NCI-H446 (cell line): ENCODE measurements at places on chromosomes 3 and 15.
A peak's percentile ranks its signal among the peaks of the same experiment; 100 is the strongest.

DNA sequence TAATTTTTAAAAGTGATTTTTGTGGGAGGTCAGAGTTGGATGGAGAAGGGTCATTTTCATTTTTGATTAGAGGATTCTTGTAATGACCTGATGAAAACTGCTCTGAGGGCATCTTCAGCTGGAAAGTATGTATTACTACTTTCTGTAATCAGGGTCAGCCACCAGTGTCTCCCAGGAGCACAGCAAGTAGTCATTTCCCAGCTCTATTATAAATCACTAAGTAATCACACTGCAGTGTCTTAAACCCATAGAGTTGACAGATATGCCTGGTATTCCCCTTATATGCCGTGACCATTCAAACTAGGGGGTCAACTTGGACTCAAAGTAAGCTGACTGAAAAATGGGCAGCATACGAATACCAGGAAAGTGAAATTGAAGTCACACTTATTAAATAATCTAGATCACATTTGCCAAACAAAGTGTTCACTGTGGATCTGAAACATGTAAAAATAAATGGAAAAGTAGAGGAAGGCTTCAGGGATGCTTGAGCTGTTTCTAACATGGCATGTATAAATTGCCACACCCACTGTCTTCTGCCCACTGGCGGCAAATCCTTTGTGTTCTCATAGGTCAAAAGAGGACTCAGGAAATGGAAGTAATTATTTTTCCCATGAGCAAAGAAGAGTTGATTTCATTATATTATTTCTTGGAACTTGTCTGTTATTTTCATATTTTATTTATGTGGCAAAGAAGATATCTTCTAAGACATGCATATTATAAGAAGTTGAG, 105.7 kb downstream of the MBNL1 start:
- DNase-seq: no peak

DNA sequence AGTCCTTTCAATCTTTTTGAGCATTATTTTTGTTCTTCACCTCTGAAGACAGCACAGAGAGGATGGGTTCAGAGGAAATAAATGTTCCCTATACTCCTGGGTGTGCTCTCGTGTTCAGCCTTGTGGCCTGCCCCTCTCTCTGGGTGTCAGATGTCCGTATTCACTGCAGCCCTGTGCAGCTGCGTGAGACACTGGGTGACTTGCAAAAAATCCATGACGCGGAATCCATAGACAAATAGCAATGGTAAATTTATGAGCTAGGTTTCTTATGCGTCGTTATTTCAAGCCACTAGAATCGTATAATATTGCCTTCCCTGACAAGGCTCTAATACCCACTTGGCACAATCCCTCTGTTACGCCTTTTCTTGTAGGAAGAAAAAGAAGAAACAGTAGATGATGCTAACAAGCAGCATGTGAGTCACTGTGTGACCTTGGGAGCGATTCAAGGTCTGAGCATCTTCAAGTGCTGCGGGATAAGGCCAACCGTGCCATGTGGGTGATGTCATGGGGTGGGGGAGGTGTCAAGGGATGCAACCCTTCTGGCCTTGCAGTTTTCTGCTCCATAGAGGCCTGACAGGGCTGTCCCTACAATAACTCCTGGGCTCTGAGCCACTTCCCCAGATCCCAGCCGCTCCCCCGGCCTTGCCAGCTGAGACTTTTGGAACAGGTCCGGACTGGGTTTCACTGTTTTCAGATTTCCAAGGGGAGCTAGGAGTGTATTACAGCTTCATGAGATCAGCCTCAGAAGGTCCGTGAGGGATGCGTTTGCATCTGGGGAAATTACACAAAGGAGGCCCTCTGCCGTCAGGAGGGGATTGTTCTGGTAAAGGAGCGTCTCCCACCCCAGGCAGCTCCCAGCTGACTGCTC, 47.6 kb upstream of the POMGNT2 start:
- DNase-seq: peak; percentile 44

DNA sequence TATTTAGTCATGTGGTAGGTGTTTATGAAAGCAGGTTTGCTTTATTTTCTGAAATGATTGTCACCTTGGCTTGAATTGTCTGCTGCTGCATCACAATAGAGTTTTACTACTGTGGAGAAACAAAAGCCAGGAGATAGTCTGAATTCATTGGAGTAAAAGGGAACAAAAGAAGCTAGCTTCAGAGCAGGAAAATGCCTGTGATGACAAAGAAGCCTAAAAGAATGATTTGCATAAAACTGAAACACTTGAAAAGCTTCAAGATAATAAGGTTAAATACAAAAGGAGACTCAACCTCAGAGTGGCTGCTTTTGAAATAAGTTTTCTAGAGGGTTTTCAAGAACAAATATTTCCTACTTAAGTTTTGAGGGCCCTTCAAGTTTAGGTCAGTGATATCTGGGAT, 138.3 kb downstream of the PTPRG start:
- no peak for DNase-seq

DNA sequence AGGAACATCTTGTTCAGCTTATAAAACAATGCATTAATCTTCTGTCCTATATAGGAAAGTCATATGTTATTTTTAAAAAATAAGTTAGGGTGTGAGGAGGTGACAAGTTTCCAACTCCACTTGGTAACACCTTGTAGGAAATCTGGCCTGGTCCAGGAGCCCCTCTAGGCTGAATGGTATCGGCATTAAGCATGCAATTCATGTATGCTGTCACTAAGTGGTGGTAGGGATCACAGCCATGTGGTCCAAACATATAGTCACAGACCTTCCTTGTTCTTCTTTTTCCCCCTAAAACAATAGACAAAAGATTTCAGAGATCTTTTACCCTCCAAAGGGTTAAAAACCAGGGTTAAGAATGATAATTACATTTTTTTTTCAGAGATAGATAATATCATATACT, 4.2 kb upstream of the APBA2 start:
- DNase-seq: no peak

GRCh38 chr3:159828542-159828943, 160.1 kb upstream of the IL12A start:
- peak; percentile 74 for DNase-seq

- no peak for DNase-seq
Observed at GRCh38 chr15:48397841-48398240, 66.6 kb downstream of the DUT start.

GRCh38 chr3:40801284-40801741, 276.6 kb downstream of the ZNF621 start:
- no peak for DNase-seq

- no peak for DNase-seq
Observed at GRCh38 chr3:49634736-49635135, 39.4 kb upstream of the APEH start.

DNA sequence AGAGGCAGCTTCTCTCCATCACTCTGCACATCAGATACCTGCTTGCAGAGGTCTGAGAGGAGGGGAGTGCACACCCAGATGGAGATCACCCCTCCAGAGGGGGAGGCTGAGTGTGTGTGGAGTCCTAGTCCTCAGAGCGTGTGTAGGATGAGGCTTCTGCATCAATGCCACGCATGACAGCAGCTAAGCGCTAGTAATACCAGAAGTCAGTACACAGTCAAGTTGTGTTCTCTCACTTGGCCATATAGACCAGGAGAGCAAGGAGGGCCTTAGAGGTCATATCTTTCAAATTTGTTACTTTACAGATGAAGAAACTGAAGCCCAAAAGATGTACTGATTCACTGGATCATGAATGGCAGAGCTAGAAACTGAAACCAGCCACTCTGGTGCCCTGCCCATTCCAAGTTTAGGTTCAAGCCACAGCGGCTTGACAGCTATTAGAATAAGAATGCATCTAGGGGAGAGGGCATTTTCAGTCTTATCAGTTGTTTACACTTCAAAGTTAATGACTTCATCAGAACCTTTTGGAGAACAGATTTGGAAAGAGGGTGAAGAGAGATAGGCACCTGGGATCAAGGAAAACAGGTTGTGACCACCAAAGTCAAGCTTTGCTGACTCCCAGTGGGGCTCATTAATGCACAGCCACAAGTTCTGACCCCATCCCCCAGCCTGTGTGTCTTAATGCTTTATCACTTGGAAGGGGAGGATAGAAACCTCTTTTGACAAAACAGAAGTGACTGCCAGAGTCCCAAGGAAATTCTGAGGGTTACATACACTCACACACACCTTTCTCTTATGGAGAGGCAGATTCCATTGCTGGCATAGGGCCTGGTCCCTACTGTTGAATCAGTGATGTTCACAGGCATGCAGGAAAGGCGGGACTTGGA, 310.3 kb downstream of the CHST2 start:
- no peak for DNase-seq

GRCh38 chr3:144244662-144245061, 273.0 kb downstream of the DIPK2A start:
- no peak for DNase-seq

GRCh38 chr3:72041511-72041910, 256.6 kb upstream of the PROK2 start:
- peak; percentile 67 for DNase-seq

DNA sequence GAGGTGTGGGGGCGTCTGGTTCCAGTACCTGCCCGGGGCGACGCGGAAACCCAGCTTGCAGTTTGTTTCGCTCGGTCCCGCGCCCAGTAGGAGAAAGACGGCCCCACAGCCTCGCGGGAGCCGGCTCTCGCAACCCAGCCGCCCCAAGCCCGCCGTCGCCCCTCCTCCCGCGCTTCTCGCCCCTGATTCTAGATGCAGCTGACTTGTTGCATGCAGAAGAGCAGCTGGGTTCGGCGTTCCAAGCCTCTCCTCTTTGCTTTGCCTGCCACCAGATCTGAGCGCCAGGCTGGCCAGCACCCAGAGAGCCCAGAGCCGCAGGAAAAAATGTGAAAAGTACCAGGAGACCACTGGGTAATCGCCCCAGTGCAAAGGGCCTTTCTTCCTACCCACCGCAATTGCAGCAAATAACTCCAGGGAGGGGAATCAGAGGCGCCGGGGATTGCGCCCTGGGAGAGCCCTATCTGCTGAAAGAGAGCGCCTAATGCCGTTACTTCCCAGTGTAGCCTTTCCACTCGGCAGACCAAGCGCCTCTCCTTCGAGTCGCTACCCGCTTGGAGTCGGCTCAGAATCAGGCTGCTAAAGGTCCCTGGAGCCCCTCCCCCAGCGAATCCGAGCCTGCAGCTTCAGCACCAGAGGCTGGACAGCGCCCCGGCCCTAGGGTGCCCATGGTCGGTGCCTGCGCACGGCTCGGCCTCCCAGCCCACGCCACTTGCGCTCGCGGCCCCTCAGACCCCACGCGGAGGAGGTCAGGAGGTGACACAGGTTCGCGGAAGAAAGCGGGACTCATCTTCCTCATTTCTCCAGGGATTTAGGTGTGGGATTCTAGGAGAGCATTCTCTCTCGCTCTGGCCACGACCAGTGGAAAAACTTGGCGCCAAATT, 15.7 kb upstream of the AEN start:
- DNase-seq: no peak
